Activated CD4-positive, alpha-beta T cell treated with anti-CD3 and anti-CD28 coated beads for 36 hours (primary cell): ENCODE measurements at places on chromosomes 12 and 14.

DNA sequence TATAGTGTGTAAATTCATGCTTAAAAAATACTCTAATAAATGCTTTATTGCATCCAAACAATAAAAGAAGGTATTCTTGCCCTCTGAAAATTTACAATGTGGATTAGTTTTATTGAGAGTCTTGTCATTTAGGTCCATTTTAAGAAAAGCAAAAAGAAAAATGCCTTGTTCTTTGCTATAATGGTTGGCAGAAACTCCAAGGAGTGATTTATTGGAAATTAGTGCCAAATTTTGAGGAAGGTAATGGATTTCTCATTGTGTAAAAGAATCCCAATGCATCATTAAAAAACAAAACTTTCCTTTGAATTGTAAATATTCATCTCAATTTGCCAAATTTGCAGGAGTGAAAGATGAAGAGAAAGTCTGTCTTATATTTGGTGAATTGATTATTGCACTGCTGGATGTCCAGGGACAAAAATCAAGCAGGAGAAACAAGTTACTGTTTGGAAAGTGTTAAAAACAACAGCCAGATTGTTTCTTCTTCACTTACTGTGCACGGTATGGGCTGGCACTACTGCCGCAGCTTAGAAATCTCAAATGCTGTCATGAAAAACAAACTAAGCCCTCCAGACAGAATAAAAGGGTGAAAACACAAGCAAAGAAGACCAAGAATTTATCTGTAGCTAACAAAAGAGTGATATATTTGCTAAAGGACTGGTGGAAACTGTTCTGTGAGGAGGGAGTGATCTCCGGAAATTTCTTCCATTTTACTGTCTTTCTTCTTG is 511.7 kb downstream of the TMTC2 start:
- H3K4me3 ChIP-seq, result no peak overlapping the region
- H3K4me1 ChIP-seq, result no peaks in the 10 kb centered on the region
- no peaks in the 10 kb centered on the region for H3K36me3 ChIP-seq
- no peak overlapping the region for H3K27ac ChIP-seq

DNA sequence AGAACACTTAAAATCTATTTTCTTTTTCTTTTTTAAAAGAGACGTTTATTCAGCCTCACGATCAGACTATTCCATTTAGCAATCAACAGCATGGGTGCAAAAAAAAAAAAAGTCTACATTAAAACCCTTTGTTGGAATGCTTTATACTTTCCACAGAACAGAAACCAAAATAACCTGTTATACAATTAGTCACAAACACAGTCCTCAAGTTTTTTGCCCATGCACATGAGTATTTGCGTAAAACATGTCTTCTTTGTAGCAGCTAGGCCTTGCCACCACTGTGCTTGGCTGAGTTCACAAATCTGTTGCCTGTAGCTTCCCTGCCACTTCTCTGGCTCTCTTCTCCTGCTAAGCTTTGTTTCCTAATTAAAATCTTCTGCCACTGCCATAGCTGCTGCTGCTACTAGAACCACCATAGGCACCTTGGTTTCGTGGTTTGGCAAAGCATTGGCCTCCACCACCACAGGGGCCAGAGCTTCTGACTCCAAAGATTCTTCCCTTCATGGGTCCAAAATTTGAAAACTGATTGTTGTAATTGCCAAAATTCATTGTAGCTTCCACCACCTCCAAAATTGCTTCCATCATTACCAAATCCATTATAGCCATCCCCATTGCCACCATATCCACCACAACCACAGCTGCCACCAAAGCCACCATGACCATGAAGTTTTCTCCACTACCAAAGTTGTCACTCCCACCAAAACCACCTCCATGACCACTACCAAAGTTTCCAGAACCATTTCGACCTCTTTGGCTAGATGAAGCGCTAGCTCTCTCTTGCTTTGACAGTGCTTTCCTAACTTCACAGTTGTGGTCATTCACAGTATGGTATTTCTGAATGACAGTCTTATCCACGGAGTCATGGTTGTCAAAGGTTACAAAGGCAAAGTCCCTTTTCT is 38.1 kb downstream of the KLRG1 start:
- H3K4me1 ChIP-seq, result peaks cover 52% of the 10 kb centered on the region
- peak overlapping the region; percentile 36 for H3K4me3 ChIP-seq
- H3K36me3 ChIP-seq, result peaks cover 8% of the 10 kb centered on the region
- DNase-seq, result peak; percentile 63
- no peaks in the 10 kb centered on the region for H3K27me3 ChIP-seq
- peak overlapping the region; percentile 79 for H3K27ac ChIP-seq

- no peaks in the 10 kb centered on the region for H3K36me3 ChIP-seq
- H3K27me3 ChIP-seq, result no peaks in the 10 kb centered on the region
- H3K4me1 ChIP-seq, result peaks cover 43% of the 10 kb centered on the region
These were observed 119.7 kb downstream of the SLC25A47 start for GRCh38 chr14:100442498-100443490.

DNA sequence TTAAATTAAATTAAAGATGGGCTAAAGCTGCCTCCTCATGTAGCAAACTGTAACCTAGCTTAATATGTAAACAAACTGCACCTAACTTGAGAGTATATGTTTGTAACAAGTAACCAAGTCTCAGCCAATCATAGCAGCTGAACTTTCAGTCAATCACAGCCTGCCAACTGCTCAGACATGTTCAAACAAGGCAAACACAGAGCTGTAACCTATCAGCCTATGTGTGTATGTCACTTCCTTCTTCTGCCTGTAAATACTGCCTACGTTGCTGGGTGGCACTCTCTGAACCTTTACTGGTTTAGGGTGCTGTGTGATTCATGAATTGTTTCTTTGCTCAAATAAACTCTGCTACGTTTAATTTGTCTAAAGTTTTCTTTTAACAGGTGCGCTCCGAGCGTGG is 2.9 kb downstream of the SERPINA6 start:
- no peak for DNase-seq
- no peaks in the 10 kb centered on the region for H3K27me3 ChIP-seq
- no peak overlapping the region for H3K4me3 ChIP-seq
- H3K4me1 ChIP-seq, result no peaks in the 10 kb centered on the region
- no peaks in the 10 kb centered on the region for H3K36me3 ChIP-seq
- H3K27ac ChIP-seq, result no peak overlapping the region

GRCh38 chr14:58299401-58300330 is 1.3 kb downstream of the ARID4A start:
- H3K27me3 ChIP-seq, result no peaks in the 10 kb centered on the region
- DNase-seq, result peak; percentile 33
- H3K4me1 ChIP-seq, result peaks cover 24% of the 10 kb centered on the region
- H3K4me3 ChIP-seq, result no peak overlapping the region

- peaks cover 1% of the 10 kb centered on the region for H3K36me3 ChIP-seq
- H3K4me3 ChIP-seq, result peak overlapping the region; percentile 56
- peaks cover 47% of the 10 kb centered on the region for H3K4me1 ChIP-seq
- no peaks in the 10 kb centered on the region for H3K27me3 ChIP-seq
- DNase-seq, result peak; percentile 68
These were observed 8.3 kb downstream of the FMNL3 start for GRCh38 chr12:49698619-49699545.

DNA sequence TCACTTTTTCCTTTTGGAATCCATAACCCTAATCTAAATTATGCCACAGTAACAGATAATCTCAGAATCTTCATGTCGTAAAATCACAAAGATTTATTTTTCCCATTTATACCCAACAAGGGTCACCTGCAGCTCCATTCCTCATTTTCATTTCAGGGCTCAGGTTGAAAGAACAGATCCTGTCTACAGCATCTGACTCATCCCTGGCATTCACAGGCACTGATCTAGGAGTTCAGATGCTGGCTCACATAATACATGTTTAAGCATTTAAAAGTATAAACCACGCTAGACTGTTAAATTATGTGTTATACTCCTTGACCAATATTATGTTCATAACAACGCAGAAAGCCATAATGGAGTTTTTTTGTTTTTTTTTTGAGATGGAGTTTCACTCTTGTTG is 58.3 kb downstream of the STON2 start:
- no peak overlapping the region for H3K4me3 ChIP-seq
- no peaks in the 10 kb centered on the region for H3K4me1 ChIP-seq
- H3K27me3 ChIP-seq, result peaks cover 6% of the 10 kb centered on the region
- H3K27ac ChIP-seq, result no peak overlapping the region
- H3K36me3 ChIP-seq, result no peaks in the 10 kb centered on the region
- DNase-seq, result no peak

GRCh38 chr12:49111206-49111605 is 559 bp upstream of the LMBR1L start:
- peak overlapping the region; percentile 96 for H3K4me3 ChIP-seq
- DNase-seq, result no peak
- peaks cover 9% of the 10 kb centered on the region for H3K36me3 ChIP-seq
- no peaks in the 10 kb centered on the region for H3K27me3 ChIP-seq
- peak overlapping the region; percentile 98 for H3K27ac ChIP-seq

GRCh38 chr14:56129092-56129491 is 10.9 kb downstream of the PELI2 start:
- peaks cover 41% of the 10 kb centered on the region for H3K4me1 ChIP-seq
- no peak overlapping the region for H3K27ac ChIP-seq
- H3K36me3 ChIP-seq, result no peaks in the 10 kb centered on the region
- H3K4me3 ChIP-seq, result no peak overlapping the region
- DNase-seq, result no peak

DNA sequence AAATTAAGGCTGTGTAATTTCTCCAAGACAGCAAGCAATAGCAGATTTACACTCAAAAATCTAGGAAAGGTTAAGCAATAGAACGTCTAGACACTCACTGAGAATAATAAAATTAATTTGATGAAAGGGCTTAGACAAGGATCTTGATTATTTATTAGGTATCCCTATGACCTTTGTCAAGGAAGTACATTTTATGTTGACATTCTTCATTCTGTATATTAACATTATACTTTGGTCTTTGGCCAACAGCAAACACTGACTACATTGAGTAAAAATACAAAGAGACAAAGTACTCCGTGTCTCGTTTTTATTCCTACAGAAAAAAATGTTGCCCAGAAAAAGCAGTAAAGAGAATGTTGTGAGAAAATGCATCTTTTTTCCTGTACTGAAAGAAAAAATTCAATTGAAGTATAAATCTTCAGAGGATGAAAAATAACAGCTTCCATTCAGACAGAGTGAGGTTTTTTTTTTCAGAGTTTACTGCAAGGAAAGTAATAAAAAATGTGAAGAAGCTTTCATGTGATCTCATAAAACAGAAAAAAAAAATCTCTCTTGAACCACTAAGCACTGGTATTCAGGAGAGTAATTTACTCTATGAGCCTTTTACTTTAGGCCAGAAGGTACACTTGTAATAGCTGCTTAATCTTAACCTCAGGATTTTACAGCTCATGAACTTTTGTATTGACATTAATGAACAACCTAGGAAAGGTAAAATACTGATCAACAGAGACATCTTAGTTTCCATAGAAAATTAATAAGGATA is 605.0 kb downstream of the FSCB start:
- H3K36me3 ChIP-seq, result no peaks in the 10 kb centered on the region
- DNase-seq, result no peak
- no peaks in the 10 kb centered on the region for H3K4me1 ChIP-seq
- H3K27me3 ChIP-seq, result no peaks in the 10 kb centered on the region

- no peak overlapping the region for H3K27ac ChIP-seq
- no peak overlapping the region for H3K4me3 ChIP-seq
- H3K36me3 ChIP-seq, result no peaks in the 10 kb centered on the region
These were observed 391.8 kb upstream of the DCN start for GRCh38 chr12:91574391-91574790.

DNA sequence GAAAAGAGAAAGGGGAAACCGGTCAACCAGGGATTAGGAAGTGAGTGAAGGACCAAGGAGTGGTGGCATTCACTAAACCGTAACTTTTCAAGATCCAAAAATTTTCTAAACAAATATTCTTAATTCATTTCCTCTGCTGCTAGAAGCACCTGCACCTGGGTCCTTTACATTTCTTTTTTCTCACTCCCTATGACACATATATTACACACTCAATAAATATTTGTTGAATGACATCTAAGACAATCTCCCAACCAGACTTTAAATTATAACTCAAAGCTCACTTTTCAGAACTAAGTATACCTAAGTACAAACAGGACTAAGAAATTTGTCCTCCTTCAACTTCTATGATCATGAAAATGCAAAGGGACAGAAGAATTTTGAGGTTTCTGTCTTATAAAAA is 11.1 kb downstream of the TTC5 start:
- H3K36me3 ChIP-seq, result peaks cover 45% of the 10 kb centered on the region
- H3K4me3 ChIP-seq, result no peak overlapping the region
- H3K4me1 ChIP-seq, result peaks cover 2% of the 10 kb centered on the region
- no peak overlapping the region for H3K27ac ChIP-seq
- DNase-seq, result no peak
- H3K27me3 ChIP-seq, result no peaks in the 10 kb centered on the region

- DNase-seq, result no peak
- H3K27me3 ChIP-seq, result no peaks in the 10 kb centered on the region
- no peak overlapping the region for H3K4me3 ChIP-seq
- H3K27ac ChIP-seq, result no peak overlapping the region
- H3K36me3 ChIP-seq, result no peaks in the 10 kb centered on the region
These were observed 75.2 kb downstream of the LRRC74A start for GRCh38 chr14:76901171-76902055.

GRCh38 chr12:105899589-105899988 is 239.2 kb downstream of the NUAK1 start:
- no peaks in the 10 kb centered on the region for H3K4me1 ChIP-seq
- no peak for DNase-seq
- H3K27me3 ChIP-seq, result peaks cover 2% of the 10 kb centered on the region
- H3K27ac ChIP-seq, result no peak overlapping the region
- H3K36me3 ChIP-seq, result no peaks in the 10 kb centered on the region

DNA sequence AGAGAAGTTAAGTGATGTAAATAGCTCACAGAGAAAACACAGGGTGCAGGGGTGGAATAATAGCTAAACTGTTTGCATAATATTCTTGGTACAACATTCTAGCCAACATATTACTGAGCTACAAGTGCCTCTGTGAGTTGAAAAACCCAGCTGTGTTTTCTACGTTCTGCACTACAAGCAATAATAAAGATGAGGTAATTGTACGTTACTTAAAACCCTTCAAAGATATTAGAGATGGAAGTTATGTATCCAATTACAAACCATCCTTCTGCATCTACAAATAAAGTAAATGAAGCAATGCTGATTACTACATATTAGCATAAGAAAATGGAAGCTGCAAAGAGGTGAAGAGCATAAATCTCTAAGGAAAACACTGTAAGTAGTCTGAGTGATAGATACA is 271.4 kb downstream of the SSPN start:
- no peak for DNase-seq
- no peak overlapping the region for H3K27ac ChIP-seq

- no peak overlapping the region for H3K4me3 ChIP-seq
- no peak for DNase-seq
- H3K27ac ChIP-seq, result no peak overlapping the region
- no peaks in the 10 kb centered on the region for H3K27me3 ChIP-seq
These were observed 155.8 kb downstream of the NTF3 start for GRCh38 chr12:5587711-5588121.

DNA sequence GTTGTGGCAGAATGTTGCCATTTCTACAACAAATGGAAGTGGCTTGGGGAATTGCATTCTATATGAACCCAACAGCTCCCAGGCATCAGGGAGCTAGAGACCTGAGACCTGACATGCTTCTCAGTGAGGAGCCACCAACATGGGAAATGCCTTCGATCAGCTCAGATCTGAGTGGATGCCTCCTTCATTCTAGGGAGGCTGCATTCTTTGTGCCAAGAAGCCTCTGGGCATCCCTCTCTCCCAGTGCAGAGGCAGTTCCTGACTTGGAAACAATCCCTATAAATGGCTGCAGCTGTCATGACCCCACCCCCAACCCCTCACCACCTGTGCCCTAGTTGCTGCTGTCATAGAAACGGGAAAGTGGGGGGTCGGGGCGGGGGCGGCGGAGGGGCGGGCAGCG is 196.3 kb downstream of the PPM1H start:
- H3K27me3 ChIP-seq, result no peaks in the 10 kb centered on the region
- no peak overlapping the region for H3K27ac ChIP-seq
- peaks cover 2% of the 10 kb centered on the region for H3K4me1 ChIP-seq
- no peak overlapping the region for H3K4me3 ChIP-seq
- DNase-seq, result no peak
